Left cardiac atrium (tissue), 4 donors: ENCODE measurements at places on chromosomes 3 and 15. TPM values are rescaled to one million over a fixed set of nuclear protein-coding genes. Genes with fewer than 3 reads are reported as not detected.

The STAC gene
- total RNA-seq, result 0.13 TPM

The ZKSCAN7 gene
- total RNA-seq, result 2.8 TPM

The REC114 gene
- total RNA-seq, result not detected

The SLC2A2 gene
- not detected for total RNA-seq

The PLSCR2 gene
- not detected for total RNA-seq

DNA sequence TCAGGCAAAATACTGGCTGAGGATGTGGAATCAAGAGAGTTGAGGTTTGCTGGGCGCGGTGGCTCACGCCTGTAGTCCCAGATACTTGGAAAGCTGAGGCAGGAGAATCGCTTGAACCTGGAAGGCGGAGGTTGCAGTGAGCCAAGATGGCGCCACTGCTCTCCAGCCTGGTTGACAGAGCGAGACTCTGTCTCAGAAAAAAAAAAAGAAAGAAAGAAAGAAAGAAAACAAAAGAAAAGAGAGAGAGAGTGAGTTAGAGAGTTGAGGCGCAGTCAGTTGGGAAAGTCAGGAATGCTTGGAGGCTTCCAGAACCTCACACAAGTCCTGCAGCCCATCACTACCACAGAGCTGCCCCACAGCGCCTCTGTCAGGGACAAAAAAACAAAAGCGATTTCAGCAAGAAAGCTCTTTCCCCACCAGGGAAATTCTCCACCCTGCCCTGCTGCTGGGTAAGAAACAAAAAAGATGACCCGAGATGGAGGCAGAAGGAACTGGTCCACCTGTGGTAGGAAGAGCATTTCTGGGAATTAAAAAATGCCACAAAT is 13.8 kb downstream of the HDC start:
- no peak for DNase-seq

DNA sequence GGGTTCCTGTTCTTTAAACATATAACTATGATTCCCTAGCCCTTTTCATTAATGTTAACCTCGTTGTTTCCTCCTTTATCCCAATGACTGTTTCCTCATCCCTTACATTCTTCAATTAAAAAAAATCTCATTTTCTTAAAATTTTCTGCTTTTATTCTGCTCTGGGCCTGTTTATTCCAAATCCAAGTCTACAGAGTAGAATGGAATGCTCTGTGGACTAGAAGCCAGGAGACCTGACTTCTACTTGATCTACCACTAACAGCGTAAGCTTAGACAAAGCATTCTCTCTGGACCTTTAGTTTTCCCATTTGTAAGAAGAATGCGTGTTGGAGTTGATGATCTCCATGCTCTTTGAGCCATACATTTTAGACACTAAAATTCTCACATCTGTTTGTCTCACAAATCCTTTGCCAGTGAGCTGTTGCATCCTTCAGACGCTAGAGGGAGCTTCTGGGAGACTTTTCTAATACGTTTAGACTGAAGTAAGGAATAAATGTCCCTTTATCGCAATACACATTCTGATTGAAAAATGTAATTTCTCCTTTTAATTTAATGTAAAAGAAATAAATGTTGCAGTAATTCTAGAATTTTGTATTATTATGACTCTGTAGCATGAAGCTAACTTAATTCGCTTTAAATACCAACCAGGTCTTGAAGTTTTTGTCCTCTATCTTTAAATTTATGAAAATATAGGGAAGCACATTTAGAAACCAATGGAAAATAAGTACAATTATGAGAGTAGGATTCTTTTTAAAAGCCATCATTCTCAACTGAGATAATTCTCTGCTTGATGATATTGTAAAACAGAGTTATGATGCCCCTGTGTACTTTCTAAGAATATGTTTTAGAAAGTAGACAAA is 21.7 kb upstream of the GMNC start:
- DNase-seq, result peak; percentile 27

DNA sequence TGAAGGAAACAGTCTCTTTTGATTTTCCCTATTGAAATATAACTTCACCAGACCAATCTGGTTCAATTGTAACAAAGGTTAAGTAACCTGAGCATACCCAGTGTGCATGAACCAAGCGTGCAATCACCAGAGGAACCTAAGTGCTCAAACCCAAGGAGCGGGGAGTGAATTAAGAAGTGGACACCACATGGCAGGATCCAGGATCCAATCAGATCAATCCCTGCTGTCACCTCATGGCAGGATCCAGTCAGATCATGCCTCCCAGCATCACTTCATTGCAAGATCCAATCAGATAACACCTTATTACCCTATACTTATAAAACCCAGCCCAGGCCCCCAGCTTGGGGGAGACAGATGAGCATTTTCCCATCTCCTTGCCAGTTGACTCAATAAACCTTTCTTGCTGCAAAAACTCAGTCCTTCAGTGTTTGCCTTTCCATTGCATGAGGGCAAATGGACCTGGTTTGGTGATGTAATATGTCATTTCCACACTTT is 38.9 kb upstream of the RNU6-1 start:
- no peak for DNase-seq

DNA sequence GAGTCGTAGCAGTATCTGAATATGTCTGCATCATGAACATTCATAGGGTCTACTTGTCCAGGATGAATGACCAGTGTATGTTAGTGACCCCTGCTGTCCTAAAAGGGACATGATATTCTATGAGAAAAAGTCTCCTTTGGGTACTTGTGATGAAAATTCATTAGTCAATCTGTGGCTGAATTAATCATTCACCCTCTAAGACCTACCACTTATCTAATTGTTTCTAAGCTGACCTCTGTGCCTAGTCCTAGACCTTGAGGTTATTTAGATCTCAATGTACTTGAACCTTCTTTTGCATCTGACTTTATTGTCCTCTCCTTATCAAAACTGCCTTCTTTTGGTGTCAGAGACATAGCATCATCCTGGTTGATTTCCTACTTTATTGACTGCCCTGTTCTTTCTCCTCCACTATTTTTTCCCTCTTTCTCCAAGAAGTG is 799.3 kb downstream of the DIPK2A start:
- DNase-seq, result no peak

- no peak for DNase-seq
Measured at GRCh38 chr3:32719335-32719734, 34.3 kb downstream of the CNOT10 start.

- DNase-seq, result no peak
Measured at GRCh38 chr3:17372362-17373210, 369.8 kb downstream of the TBC1D5 start.

- DNase-seq, result no peak
Measured at GRCh38 chr3:147371140-147371539, 35.2 kb downstream of the ZIC4 start.

- DNase-seq, result no peak
Measured at GRCh38 chr15:67474405-67475110, 46.4 kb upstream of the C15orf61 start.

- no peak for DNase-seq
Measured at GRCh38 chr15:38266247-38266986, 13.8 kb downstream of the SPRED1 start.

DNA sequence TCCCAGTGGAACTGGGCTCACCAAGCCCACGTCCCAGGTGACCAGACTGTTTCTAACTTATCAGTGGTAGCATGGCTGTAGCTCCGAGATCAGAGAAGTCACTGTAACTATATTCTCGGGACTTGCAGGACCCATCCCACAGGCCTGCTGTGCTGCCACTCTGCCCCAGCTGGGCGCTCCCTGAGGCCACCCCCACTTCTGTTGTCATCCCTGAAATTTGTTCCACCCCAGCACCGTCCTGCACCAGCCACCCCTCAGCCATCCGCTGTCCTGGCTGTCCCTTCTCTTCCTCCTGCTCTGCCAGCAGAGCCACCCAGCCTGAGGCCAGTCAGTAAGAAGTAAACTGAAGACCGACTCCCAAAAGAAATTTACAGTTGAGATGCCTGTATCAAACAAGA is 33.0 kb upstream of the VILL start:
- no peak for DNase-seq
